Motor neuron (in vitro differentiated cells): ENCODE measurements at places on chromosomes 6 and 20. TPM values are rescaled to one million over a fixed set of nuclear protein-coding genes. Genes with fewer than 3 reads are reported as not detected.
A peak's percentile ranks its signal among the peaks of the same experiment; 100 is the strongest.

DNA sequence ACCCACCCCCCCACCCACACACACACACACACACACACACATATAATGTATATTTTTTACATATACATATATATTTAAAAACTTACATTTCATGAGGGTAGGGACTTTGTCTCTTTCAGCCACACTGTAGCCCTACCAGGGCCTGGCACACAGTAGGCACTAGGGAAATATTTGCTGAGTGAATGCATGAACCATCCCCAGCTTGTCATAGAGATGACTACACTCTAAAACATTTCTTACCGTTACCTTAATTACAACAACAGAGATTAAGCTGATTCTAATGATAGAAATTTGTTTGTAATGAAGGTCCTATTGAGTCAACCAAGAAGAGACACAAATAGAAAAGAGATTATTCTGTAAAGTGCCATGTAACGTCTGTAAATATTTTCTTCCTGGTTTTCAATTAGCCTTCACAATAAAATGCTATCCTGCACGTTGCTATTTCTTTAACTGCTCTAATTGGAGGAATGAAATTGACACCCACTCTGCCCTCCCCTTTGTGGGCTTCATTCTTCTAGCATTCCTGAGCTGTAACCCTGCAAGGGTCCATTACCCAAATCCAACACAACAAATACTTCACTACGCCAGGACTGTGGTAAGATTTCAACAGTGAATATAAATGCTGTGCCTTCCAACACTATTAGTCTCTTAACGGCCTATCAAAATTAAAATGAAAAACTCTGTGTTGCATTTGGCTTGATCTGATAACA lies 30.8 kb downstream of the SIM1 start:
- ATAC-seq: no peak

DNA sequence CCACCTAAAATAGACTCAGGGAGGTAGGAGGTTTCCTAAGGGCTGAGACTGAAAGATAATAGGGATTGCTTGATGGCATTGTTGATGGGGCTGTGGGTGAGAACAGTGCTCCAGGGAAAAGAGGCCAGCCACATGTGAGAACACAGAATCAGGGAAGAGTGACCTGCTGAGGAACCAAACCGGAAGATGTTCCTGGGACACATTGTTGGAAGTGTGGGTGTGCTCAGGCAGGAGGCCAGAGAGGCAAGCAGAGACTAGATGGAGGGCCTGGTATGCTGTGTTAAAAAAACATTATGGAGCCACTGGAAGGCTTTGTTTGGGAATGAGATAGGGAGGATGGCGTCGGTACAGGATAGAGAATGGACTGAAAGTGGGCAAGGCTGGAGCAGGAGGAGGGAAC lies 23.3 kb downstream of the RNF144B start:
- ATAC-seq: no peak

DNA sequence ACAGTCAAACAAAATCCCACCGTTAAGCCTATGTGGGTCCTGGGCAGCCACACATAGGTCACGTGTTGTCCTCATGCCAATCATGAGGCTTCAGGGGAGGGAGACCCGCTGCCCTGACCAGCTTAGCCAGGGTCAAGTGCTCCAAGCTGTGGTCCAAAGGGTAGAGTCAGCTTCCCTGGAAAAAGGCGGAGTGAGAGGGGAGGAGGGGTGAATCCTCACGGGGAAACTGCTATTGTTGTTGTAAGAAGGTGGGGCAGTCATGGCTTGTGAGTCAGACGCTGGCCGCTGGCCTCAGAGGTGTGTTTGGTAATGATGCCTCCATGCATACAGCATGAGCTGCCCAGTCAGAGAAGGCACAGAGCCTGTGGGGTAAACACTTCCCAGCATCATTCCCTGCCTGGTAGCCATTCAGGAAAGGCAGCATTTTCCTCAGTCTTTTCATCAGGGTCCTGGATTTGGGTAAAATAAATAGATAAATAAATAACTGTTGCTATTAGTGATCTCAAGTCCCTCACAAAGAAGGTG lies 8.7 kb downstream of the CST3 start:
- ATAC-seq: peak; percentile 82

DNA sequence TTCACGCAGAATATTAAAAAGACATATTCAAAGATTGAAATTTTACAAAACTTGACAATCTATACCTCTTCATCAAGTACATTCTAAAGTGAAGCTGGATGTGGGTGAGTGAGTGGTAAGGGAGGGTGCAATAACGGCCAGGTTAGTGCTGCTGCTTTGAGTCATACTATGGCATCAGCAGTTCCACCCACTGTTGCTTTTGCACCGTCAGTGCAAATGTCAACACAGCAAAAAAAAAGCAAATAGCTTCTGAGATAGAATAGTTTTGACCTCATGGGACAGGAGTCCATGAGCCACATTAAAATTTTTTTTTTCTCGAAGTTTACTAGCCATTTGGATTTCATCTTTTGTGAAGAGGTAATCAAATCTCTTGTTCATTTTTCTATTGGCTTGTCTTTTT lies 31.8 kb downstream of the PSMF1 start:
- no peak for ATAC-seq

DNA sequence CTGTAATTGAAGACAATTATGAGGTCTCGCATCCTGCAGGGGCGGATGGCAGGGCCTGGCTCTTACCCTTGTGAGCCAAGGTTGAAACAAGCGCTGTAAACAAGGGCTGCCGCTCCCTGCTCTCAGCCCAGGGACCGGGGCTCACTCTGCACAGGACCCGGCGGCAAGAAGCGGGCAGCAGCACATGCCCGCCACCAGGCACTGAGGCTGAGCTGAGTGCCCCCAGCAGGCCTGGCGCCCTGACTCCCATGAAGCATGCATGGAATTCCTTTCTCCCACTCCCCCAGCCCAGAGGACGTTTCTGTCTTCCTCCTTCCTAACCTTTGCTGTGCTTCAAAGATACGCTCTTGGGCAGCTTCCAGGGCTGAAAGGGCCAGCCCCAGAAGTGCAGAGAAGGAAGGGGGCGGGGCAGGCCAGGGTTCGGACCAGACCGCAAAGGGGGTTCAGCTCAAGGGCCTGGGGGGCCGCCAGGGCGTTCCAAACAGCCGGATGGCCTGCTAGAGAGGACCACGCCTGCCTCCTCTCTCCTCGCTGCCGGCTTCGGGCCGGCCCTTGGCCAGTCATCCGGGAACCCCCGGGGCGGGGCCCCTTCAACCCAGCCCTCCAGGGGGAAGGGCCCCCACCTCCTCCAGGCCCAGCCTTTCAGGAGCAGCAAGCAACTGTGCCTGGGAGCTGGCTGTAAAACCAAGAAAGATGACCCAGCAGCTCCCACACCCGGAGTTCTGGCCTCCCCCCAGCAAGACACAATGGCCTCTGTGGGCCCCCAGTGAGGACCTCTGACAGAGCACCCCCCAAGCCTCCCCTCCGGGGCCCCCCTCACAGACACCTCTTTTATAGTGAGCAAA lies 109.9 kb downstream of the NOL4L start:
- ATAC-seq: peak; percentile 86

GRCh38 chr6:108120311-108120710 lies 45.5 kb upstream of the NR2E1 start:
- ATAC-seq: peak; percentile 44

DNA sequence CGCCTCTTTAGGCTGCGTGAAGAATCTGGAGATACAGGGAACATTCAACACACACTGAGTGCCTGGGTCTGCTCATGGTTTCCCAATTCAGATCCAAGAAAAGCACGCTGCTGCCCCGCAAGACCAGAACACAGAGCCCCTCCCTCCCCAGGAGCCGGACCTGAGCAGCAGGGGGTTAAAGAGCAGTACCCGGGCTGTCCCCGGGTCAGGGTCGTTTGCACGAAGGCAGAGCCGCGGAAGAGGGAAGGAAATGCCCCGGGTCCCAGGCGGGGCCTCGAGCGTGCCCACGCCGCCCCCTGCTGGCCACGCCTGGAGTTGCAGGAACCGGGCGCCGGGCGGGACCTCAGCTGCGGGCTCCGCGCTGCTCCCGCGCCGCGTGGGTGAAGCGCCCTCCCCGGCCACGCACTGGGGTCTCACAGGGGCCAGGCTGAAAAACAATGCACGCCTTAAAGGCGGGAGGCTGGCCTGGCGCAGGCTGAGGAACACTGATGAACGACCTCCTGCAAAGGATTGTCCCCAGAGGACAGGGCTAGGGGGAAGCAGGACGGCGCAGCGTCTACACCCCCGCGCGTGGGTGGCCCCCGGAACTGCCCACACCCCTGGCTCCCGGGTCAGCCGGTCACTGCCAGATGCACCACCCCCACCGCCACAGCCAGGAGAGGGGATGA lies 48.9 kb downstream of the ANKRD60 start:
- ATAC-seq: peak; percentile 97

DNA sequence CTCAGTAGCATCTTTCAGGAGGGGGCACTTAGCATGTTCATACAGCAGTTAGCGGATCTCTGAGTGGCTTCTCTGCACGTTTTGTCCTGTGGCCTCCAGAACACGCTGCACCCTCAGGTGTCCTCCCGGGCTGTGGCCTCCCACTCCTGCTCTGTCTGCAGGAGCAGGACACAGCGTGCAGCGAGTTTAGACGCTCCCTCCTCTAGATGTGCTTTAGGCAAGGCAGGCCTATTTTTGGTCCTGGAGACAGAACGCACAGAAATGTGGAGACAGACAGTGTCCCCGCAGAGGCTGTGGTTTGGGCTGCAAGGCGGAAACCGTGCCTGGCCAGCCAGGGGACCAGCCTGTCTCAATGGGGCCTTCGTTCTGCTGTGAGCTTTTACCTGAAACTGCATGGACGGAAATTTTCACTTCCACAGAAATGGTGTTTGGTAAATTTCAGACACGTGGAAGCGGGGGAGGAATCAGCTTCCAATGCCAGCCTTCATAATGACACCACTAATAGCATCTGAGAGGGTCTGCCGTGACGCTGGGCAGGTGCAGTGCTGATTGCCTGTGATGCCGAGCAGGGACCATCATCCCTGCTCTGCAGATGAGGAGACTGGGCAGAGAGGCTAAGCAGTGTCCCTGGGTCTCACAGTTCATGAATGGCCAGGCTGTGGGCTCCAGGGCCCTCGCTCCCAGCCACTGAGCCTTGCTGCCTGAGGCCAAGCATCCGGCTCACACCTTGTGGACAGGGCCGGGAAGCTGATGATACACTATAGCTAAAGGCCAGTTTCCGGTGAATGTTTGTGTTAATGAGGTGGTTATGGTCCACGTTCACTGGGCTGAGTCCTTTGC lies 120.9 kb downstream of the SYCP2 start:
- ATAC-seq: no peak

GRCh38 chr20:4766631-4767030 lies 44.9 kb downstream of the PRND start:
- no peak for ATAC-seq

GRCh38 chr6:48610846-48611245 lies 499.8 kb upstream of the PTCHD4 start:
- no peak for ATAC-seq

- ATAC-seq: no peak
Observed at GRCh38 chr6:113833537-113833936, 23.6 kb upstream of the MARCKS start.

DNA sequence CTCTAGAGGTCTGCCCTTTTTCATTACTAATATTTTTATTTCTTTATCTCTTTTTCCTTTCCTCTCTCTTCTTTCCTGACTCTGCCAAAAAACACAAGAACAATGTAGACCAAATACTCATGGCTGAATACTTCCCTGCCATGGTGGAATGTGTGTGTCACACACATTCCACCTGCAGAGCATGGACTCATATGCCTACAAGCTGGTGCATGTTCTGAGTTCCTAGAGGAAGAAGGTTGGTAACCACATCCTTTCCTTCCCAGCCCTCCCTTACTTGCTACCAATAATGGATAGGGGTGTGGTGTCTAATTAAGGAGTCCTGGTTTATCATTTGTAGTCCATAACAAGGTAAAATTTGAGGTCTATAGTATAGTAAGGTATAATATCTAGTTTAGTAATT lies 15.2 kb upstream of the CST9L start:
- ATAC-seq: no peak

- ATAC-seq: no peak
Observed at GRCh38 chr20:23335521-23335920, 15.1 kb upstream of the NXT1 start.

- ATAC-seq: no peak
Observed at GRCh38 chr6:163369141-163369540, 45.4 kb upstream of the QKI start.

DNA sequence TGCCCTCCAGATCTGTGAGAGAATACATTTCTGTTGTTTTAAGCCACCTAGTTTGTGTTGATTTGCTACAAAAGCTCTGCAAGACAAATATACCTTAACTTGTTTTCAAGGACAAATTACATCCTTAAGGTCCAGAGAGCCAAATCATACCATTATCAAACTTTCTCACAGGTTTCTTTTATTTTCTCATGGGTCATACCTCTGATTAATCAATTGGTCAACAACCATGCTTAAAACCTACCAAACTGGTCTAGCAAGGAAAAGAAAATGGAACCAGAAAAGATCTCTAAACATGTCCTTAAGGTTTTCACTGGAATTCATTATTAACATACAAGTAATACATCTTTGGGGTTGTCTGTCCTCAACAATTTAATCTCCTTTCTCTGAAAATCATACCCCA lies 535.0 kb downstream of the CD83 start:
- ATAC-seq: no peak

DNA sequence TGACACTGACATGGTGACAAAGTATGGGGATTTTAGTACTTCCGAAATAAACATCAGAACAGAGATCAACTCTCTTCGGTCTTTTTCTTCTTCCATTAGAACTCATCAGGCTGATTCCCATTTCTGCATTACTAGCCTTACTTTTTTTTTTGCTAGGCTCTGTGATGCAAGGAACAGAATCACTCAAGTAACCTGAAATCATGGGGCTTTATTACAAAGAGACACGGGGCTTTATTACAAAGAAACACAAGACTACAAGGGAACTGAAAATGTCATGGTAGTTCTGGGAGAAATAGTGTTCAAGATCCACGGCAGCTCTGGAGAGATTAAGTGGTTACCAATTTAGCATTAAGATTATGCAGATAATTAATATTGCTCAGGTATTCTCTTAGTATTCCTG lies 11.6 kb downstream of the SOX4 start:
- ATAC-seq: no peak

DNA sequence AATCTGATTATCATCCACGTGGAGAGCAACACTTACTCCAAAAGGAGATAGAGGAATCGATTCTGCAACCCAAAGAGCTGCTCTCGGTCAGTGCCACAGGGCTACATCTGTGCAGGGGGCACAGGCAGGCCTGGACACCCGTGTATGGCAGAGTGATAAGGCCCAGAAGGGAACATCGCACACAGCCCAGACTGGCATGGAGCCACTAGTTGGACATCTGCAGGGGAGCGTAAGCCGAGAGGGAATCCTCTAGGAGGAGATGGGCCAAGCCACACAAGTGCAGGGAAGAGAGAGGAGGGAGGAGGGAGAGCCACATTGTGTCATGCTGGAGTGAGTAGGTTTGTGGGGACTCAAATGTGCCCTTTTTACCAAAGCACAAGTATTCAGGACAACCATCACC lies 50.4 kb upstream of the ENTPD6 start:
- no peak for ATAC-seq

The PACSIN1 gene
- total RNA-seq: 2.7 and 3.1 TPM in 2 replicates

The TENT5A gene
- 54.3 and 56.8 TPM in 2 replicates for total RNA-seq

The MEI4 gene
- 0.04 and 0.05 TPM in 2 replicates for total RNA-seq

The ZNF334 gene
- total RNA-seq: 14.0 and 16.1 TPM in 2 replicates

The TXLNB gene
- total RNA-seq: 8.3 and 9.7 TPM in 2 replicates

The LRRC1 gene
- total RNA-seq: 7.7 and 8.2 TPM in 2 replicates

The GATA5 gene
- total RNA-seq: 0.14 TPM in 1 of 2 replicates, not detected in the other

The PSORS1C2 gene
- total RNA-seq: 0.71 and 0.92 TPM in 2 replicates

The TBX18 gene
- total RNA-seq: 23.4 and 25.9 TPM in 2 replicates
